ENCODE measurements at places on chromosomes 5 and 9. TPM values are rescaled to one million over a fixed set of nuclear protein-coding genes. Genes with fewer than 3 reads are reported as not detected.

The ARID3C gene
- not detected for total RNA-seq

GRCh38 chr5:167816354-167816753 lies 475.1 kb upstream of the WWC1 start:
- DNase-seq: no peak

- no peak for DNase-seq
Measured at GRCh38 chr5:35159370-35159742, 70.9 kb downstream of the PRLR start.

- DNase-seq: no peak
Measured at GRCh38 chr9:6444128-6444527, 31.1 kb downstream of the UHRF2 start.

DNA sequence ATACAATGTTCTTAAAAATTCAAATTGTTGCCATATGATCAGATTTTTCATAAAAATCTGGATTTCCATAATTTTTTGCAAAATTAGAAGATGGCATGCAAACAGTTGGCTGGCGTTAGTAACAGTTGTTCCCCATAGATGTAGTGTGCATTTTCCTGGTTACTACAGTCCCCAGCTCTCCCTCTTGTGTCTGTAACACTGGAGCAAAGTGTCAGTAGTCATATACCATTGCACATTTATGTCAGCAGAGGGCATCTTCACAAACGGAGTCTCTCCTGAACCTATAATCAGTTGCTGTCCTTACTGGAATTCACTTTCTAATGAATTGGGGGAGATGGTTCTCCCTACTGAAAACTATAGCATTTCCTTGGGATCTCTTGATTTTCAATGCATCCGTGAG lies 44.7 kb upstream of the DMAC1 start:
- DNase-seq: peak; percentile 2

The BTNL3 gene
- not detected for total RNA-seq

GRCh38 chr9:131677444-131678180 lies 62.3 kb downstream of the RAPGEF1 start:
- peak; percentile 16 for DNase-seq

The NSG2 gene
- 0.10 TPM for total RNA-seq

DNA sequence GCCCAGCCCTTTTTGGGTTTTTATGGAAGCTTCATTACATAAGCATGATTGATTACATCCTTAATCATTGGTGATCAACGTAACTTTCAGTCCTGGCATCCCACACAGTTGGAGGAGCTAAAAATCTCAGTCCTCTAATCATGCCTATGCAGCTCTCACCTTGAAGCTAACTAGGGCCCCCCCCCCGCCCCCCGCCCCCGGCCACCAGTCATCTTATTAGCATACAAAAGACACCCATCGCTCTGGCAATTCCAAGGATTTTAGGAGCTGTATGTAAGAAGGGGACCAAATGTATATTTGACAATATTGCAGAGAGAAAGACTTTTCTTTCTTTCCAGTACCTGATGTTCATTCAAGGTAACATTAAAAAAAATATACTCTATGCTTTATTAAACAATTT lies 19.0 kb downstream of the ENC1 start:
- DNase-seq: no peak

DNA sequence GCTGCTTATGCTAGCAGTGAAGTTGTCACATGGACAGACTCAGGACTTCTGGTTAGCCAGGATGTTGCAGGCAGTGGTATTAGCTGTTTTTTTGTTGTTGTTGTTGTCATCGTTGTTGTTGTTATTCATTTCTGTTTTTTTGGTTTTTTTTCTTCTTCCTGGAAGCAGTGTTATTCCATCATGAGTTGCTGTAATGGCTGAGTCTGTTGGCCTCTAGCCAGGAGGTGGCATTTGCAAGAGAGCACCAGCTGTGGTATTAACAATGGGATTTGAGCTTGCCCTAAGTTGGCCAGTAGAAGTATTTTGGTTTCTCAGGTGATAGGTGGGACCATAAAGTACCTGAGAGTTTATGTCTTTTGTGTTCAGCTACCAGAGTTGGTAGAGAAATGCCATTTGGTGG lies 561.1 kb downstream of the KCTD16 start:
- no peak for DNase-seq

DNA sequence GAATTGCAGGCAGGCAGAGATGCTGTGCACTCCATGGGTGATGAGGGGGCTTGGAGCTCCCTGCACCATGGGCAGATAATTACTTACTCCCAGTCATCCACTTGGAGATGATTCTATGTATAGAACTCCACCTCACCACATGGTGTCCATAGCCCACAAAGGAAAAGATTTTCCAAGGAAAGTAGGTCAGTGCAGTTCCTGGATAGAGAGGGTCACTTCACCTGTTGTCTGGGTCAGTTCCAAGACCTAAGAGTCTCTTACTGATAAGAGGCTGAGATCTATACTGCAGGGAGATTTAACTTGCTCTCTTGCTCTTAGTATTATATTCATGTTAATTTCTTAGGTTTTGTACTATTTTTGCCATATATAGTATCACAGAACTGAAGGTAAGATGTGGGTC lies 113.9 kb upstream of the BRINP1 start:
- DNase-seq: no peak

The ZNF782 gene
- 5.1 TPM for total RNA-seq

DNA sequence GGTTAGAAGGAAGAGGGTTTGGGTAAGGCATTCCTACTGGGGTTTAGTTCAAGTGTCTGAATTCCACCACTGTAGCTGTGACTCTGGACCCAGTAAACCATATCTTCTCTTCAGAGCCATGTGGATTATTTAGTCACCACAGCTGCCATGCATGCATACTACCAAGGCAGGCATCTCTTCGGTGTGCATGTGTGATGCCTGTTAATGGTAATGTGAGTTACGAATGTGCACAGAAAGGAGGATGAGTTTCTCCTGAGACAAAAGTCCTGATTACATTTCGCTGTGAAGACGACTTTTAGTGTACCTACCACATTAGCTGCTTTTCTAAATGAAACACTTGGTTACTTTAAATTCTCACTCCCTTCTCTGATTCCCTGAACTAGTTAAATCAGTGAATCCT lies 9.3 kb downstream of the PBX3 start:
- no peak for DNase-seq

The QRFP gene
- total RNA-seq: not detected
